NCI-H1436 treated with DMSO at 0.1 percent for 48 hours (cell line): ENCODE measurements at places on chromosomes 2 and 18.

DNA sequence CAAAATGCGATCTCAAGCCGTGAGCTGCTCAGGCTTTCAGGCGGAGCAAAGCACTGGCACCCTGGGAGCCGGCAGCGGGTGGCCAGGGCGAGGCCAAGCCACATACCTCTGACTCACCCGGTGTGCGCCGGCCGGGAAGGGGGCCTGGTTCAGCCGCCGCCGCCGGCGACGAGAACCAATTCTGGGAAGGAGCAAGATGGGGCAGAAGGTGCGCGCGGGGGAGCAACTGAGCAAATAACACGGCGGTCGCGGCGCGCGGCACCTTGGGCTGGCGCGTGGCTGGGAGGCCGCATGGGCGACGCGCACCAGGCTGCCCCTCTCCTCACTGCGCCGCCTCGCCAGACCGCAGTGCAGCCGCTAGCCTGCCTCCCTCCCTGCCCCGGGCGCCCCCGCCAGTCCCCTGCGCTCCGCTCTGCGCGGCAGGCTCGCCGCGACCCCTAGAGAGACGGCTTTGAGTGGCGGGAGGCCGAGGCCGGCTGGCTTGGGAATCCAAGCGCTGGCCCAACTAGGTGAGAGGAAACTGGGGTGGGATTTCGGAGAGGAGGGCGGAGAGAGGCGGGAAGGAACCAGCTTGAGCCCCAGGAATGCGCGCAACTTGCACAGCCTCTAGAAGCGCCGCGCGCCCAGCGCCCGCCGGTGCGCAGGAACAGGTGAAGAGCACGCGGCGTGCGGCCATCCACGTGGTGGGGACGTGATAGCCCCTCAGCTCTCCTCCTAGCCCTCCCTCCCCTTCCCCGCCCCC lies 3.2 kb downstream of the NRP2 start:
- DNase-seq, result no peak

- DNase-seq, result no peak
These were observed 39.4 kb downstream of the EDAR start for GRCh38 chr2:108949316-108950239.

- DNase-seq, result no peak
These were observed 626.7 kb downstream of the LRRTM4 start for GRCh38 chr2:76895469-76895868.

GRCh38 chr18:37499044-37499443 lies 66.6 kb downstream of the CELF4 start:
- no peak for DNase-seq

GRCh38 chr2:37020212-37020886 lies 54.0 kb upstream of the STRN start:
- no peak for DNase-seq

- DNase-seq, result no peak
These were observed 23.7 kb upstream of the DNAH6 start for GRCh38 chr2:84492571-84492970.

DNA sequence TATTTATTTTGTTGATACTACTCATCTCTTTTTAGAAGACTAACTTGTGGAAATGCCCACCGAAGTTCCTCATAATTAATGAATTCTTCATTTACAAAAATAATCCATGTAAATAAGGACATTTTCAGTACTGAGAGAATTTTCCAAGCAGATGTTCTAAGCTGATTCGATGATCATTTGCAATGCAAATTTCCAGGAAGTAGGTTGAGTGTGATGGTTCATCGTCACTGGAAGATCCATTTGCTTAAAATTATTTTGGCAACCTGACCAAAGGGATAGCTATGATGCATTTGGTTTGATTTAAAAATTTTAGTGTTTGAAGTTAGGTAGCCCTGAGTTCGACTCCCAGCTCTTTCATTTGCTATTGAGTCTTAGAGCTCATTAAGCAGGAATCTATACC lies 257.3 kb upstream of the RASGRP3 start:
- no peak for DNase-seq

DNA sequence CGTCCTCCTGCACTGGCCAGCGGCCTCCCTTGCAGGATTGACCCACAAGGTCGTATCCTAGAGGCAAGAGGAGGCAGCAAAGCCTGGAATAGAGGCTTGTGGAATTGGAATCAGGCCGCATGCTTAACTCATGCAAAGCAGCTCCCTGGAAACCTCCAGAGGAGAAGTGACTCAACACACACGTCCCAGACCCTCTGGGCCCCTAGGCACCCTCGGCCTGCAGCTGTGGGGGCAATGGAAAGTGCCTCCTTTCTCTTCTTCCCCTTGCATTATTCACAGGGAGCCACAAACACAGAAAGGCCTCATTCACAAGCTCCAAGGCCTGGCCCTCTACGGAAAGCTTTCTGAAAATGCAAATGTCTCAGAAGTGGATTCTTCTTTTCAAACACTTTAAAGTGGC lies 19.6 kb downstream of the SPATA3 start:
- DNase-seq, result no peak

GRCh38 chr2:100437751-100438150 lies 20.3 kb upstream of the CHST10 start:
- DNase-seq, result no peak

- peak; percentile 23 for DNase-seq
These were observed 154.2 kb downstream of the DCDC2C start for GRCh38 chr2:3857576-3857975.

GRCh38 chr2:231621051-231621879 lies 28.6 kb downstream of the TEX44 start:
- DNase-seq, result no peak

DNA sequence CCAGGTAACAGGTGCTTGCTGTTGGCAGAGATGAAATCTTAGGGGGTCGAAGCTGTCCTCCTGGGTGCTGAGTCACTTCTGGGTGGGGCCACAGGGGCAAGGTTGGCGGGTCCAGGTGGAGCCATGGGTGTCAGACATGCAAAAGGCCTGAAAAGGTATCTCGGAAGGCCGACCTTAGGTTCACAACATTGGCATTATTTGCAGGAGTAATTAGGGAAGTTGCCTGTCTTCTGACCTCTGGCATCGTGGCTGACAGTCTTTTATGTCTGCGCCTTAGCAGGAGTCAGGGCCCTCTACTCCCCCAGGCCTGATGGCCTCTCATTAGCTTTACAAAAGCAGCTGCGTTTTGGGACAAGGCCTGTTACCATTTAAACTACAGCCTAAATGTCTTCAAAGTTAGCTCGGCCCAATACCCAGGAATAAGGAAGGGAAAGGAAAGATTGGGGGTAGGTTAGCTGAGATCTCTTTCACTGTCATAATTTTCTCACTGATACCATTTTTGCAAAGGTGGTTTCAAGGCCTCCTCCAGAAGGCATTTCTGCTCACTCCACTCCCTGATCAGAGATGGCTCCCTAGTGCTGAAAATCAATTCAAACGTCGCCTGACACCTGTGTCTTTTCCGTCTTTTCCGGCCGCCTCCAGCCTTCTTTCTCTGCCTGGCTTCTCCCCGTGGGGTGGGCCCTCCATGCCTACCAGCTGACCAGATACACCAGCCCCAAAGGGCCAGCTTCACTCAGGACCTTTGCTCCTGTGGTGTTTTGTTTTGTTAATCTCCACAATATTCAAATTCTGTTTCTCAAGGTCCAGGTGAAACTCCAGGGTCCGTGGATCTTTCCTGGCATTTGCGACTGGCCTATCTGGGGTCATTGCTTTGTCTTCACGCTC lies 90.8 kb downstream of the RHOB start:
- DNase-seq, result no peak

GRCh38 chr2:58794916-58795315 lies 553.8 kb upstream of the FANCL start:
- no peak for DNase-seq

DNA sequence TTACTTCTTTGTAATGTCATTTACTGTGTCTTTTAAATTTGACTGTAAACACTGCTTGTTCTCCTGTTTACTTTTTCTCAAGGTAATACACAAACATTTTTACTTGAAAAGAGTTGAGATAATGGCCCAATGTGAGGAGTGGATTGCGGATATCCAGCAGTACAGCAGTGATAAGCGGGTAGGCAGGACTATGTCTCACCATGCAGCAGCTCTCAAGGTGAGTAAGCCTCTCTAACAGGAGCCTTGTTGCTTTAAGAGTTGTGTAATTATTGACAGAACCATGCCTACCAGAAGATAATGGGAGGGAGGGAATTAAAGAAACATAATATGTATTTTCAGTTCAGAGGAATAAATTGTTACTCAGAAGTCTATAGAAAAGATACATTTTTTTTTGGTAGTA lies 16.5 kb upstream of the TTC27 start:
- DNase-seq, result no peak

- DNase-seq, result no peak
These were observed 65.4 kb downstream of the DIS3L2 start for GRCh38 chr2:232026910-232027309.

DNA sequence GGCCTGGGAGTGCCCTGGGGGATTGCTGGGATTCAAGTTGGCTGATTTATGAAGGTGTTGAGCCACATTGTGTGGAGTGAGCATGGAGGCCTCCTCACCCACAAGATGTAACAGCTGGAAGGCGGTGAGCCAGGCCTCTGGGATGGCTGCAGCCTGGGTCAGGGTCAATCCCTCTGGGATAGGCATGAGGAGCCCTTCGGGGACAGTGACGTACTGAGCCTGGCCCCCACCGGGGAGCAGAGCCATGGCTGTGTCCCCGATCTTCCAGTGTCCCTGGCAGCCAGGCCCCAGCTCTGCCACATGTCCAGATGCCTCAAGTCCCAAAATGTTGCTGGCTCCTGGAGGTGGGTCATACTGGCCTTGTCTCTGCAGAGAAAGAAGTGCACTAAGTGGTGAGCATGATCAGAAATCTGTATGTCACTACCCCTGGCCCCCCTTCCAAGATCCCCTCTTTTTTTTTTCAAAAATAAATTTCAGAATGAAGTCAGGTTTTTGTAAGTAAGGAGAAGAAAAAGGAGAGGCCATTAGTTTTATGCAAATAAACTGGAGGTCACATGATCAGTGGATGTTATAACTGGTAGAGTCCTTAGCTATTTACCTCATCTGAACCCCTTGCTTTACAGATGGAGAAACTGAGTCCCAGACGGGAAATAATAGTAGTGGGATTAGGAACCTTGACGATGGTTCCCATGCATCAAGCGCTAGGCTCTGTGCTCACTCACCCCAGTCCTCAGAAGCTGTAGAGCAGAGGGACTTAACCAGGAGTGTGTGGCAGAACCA lies 1.7 kb downstream of the TP53I3 start:
- DNase-seq, result no peak

DNA sequence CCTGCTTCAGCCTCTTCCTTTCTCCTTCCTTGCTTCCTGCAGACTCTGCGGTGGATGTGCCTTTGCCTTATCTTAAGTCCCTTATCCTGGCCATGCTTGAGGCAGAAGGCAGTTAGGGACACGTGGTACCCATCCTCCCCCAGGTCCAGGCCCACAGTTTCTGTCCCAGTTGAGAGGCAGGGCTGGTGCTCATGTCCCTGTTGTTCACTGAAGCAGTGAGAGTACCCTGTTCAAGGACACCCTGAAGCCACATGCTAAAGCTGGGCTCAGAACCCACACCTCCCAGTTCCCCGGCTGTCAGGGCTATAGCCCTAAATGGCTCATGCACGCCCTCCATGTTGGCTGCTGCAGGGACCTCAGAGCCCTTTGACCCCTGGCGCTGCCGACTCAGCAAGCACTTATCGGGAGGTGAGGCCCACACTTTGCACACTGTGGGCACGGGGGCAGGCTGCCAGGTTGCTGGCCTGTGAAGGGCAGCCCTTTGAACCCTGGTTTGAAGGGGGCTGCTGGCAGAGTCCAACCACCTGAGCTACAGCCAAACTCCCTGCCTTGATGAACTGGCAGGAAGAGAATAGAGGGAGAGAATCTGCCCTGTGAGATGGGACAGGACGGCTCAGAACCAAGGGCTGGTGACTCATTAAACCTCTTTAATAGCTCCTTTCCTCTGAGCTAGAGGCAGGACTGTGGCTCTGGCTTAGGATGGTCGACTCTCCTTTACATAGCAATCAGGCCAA lies 6.3 kb downstream of the KHK start:
- DNase-seq, result no peak

DNA sequence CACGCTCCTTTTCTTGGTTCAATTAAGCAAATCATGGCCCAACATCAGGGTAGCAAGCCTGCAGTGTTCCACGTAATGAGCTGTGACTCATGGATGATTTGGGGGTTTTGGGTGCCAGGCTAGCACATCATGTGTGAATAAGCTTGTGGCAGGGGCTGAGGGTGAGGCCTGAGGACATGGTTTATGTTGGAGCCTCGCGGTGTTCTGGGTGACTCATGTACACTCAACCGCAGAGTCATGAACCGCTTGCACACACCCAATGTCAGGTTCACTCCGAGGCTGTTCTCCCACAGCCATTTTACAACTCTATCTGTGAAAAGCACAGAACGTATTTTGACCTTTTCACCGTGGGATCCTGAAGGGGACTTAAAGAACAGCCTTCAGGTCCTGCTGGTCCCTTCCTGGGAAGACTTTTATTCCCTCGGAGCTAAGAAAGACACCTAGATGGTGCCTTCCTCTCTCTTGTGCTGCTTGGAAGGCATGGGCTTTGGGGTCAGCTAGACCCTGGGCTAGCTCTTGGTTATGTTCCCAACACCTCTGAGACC lies 139.9 kb upstream of the ZEB2 start:
- DNase-seq, result no peak

- DNase-seq, result no peak
These were observed 148.5 kb downstream of the CAMKMT start for GRCh38 chr2:44510246-44510645.

- no peak for DNase-seq
These were observed 22.1 kb upstream of the MAP2 start for GRCh38 chr2:209401788-209402187.

DNA sequence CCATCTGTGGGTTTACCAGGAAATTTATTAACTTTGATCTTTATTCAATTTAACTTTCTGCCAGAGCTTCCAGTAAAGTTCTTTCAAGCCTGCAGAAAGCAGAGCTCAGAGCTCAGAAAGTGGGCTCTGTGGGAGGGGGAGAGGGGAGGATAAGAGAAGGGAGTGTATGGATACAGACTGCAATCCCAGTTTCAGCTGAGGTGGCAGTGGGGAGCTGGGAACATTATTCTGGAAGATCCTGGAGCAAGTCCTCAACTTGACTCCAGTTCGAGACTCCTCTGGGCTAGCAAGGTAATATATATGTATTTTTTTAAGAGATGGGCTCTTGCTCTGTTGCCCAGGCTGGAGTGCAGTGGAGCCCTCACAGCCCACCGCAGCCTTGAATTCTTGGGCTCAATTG lies 108.9 kb upstream of the NABP1 start:
- no peak for DNase-seq

GRCh38 chr2:46800625-46801349 lies 114.8 kb downstream of the MCFD2 start:
- no peak for DNase-seq

GRCh38 chr2:174195253-174195652 lies 53.1 kb downstream of the OLA1 start:
- no peak for DNase-seq

DNA sequence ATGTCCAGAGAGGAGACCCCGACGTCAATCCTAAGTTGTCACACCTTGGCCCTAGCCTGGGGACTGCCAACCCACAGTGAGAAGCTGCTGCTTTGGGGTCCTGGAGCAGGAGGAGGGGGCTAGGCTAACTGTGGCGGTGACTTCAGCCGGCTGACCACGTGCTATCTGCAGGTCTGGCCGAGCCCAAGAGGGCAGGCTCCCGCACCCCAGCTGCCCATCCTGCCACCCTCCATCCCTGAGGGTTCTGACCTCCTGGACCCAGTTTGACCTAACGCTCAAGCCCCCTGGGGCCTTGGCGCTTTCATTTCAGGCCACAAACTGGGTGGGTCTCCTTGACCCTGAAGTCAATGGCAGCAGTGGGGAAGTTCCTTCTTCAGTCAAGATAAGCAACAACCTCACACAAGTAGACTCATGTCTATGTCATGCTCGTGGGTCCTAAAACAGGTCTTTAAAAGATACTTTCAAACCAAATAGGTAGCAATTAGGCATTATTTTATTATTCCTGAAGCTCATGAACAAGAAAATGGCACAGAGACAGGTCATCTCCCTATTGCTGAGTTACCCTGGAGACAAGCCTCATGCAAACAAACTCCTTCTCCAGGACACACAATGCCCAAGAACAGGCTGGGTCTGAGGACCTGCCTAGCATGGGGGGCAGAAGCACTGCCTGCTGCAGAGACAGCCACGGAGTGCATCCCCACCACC lies 2.3 kb downstream of the HES6 start:
- no peak for DNase-seq
